SK-N-DZ (cell line): ENCODE measurements at places on chromosomes 1 and 21.

GRCh38 chr1:186960861-186961260 lies 132.1 kb downstream of the PLA2G4A start:
- no peak for DNase-seq

GRCh38 chr1:176436251-176436650 lies 26.7 kb upstream of the PAPPA2 start:
- DNase-seq: no peak

DNA sequence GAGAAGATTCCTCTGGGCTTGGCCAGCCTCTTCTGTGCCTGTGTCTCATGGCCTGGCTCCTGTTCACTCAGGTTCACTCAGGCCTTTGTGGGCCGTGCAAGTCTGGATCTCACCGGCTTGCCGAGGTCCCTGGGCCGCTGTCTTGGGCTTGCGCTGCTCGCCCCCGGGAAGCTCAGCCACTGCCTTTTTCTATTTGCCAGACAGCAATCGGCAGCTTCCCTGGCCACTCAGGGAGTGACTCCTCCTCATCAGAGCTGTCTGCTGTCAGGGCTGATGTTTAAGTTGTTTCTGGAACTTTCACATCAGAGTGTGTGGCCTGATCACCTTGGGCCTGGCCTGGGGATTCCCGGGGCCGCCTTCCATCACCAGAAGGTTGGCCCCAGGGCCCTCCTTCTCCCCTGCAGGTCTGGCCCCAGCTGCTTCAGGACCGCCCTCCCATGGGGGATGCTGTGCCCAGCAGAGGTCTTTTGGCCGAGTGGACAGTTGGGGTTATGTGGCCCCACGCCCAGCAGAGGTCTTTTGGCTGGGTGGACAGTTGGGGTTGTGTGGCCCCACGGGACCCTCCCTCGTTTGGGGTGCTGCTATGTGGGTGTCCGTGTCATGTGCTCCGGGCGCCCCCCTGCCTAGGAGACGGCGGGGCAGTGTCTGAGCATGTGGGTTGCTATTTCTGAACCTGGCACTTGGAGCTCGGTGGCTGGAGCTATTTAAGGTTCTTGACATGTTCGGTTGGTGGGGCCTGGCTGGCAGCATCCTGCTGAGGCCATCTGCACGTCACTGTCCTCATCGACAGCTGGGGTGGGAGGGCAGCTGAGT lies 12.5 kb downstream of the SLX9 start:
- DNase-seq: no peak

DNA sequence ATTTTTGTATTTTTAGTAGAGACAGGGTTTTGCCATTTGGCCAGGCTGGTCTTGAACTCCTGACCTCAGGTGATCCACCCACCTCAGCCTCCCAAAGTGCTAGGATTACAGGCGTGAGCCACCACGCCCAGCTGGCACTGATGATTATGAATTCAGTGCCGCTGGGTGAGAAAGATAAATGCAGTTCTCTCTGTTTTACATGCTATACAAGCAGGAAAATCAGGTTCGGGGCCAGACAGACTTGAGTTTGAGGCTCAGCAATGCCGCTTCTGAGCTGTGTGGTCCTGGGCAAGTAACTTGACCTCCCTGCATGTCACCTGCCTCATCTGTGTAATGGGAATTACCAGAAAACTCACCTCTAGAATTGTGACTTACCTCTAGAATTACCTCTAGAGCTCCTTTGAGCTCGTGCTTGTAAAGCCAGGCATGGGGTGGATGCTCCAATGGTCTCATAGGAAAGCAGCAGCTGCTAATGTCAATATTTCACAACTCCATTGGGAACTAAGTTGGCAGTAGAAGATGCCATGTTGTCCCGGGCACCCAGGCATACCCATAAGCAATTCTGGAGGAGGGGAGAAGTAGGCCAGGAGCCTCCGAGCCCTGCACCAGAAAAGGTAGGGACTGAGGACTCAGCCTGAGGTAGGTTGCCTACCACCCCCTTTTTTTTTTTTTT lies 119.8 kb upstream of the SLC25A33 start:
- no peak for DNase-seq

GRCh38 chr1:213418268-213419071 lies 367.4 kb downstream of the RPS6KC1 start:
- no peak for DNase-seq

DNA sequence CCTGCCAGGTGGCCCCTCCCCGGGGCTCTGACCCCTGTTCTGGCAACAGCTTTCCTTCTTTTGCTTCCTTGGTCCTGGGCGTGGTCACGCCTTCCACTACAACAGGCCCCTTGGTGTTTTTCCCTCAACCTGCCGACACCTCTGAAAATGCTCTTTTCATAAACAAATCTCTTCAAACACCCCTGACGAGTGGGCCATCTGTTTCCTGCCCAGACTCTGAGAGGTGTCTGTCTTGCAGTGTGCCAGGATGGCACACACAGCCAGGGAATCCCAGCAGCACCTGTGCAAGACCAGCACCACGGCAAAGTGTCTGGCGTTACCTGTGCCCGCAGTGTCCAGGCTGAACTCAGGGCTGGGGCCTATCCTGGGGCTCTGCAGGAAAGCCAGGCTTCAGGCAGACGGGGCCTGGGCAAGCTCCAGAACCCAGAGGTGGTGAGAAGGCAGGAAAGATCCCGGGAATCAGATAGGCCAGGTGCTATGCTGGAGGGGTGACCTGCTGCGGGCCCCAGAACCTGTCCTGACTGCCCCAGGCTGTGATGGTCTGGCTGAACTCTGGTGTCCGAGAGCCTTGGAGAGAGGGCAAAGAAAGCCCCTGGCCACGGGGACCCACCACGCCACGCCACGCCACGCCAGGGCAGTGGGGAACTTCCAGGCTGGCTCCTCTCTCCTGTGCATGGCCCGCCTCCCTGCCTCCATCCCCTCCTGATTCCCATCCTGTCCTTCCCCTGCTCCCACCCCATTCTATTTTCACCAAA lies 88.9 kb downstream of the SIK1 start:
- DNase-seq: no peak

DNA sequence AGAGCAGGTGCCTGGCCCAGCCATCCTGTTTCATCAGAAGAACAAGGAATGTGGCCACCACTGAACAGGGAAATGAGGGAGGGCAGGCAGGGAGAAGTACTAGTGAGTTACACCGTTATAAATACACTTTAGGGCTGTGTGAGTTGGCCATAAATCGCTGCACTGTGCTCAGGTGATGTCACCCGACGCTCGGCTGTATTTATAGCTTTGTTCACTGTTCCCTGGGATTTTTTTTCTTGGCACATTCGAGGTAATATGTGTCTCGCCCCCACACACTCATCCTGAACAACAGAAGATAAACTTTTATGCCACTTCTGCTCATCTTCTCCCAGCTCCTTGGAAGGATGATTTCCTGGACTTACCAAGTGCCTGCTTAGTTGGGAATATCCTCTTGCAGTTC lies 9.0 kb upstream of the KIRREL1 start:
- DNase-seq: no peak

DNA sequence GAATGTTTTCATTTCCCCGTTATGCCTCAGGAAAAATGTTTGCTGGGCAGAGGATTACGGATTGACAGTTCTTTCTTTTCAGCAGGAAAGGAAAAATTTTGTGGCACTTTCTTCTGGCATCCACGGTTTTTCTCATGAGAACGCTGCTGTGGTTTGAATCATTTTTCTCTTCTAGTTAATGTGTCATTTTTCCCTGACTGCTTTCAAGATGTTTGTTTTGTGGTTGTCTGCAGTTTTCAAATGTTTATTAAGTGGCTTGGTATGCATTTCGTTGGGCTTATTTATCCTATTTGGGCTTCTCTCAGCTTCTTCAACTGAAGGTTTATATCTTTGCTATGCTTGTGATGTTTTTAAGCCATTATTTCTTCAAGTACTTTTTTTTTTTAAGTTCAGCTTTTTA lies 359.0 kb downstream of the RGS7 start:
- DNase-seq: no peak

GRCh38 chr1:113660088-113660487 lies 99.2 kb downstream of the PHTF1 start:
- no peak for DNase-seq

DNA sequence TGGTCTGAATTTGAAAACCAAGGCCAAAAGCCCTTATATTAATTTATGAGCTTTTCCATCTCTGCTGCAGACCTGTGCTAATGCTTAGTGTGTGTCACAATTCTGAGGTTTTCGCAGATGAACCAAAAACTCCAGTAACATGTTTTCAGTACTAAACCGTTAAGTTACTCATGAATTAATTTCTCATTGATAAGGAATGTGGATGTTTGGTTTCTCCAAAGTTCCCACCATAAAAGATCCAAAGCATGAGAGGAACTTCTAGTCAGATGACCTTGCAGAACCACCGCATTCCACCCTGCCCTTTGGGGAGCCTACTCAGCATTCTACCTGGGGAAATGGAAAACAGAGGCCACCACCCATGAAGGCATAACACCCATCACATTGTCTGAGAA lies 7.5 kb upstream of the LEPR start:
- no peak for DNase-seq

- DNase-seq: no peak
Measured at GRCh38 chr1:3186526-3186921, 117.5 kb downstream of the PRDM16 start.

GRCh38 chr1:154496383-154496782 lies 5.6 kb upstream of the TDRD10 start:
- DNase-seq: no peak

DNA sequence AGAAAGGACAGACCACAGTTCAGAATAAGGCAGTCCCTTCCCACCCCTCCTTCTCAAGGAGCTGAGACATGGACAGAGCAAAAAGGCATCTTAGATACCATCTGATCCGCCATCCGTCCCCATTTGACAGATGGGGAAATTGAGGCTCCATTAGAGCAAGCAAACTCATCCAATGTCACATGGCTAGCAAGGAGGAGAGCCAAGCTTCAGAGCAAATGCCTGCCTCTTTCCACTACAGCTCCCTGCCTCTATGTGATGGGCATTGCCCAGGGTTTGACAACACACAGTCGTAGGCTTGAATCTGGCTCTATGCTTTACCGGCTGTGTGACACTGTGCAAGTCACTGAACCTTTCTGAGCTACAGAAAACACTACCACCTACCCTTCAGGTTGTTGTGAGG lies 3.9 kb downstream of the SLC30A2 start:
- DNase-seq: no peak

GRCh38 chr1:234488054-234489006 lies 9.4 kb upstream of the TARBP1 start:
- DNase-seq: no peak

DNA sequence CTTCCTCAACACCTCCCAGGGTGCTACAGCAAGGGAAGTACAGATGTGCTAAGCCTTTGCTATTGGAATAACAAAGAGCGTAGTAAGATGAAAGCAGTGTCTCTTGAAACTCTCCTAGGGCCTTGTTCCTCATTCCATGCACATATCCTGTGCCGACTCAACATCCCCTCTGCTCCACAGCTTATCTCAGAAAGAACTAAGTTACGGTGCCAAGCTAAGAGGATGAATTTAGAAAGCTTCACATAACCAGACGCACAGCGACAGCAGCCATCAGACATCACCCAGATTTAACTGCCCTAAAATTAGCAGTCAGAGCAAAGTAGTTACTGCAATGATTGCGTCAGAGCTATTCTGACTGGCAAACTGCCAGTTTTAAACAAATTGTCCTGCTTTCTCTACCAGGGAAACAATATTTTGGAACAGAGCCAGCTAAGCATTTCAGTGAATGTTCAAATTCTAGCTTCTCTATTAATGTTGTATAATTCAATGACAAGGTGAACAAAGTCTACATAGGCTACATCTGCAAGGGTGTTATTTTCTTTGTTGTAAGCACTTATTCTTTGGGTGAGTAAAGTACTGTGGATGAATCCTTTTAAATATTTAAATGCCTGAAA lies 9.5 kb downstream of the SIPA1L2 start:
- peak; percentile 52 for DNase-seq

- DNase-seq: no peak
Measured at GRCh38 chr21:15241997-15242736, 177.4 kb upstream of the NRIP1 start.

- DNase-seq: no peak
Measured at GRCh38 chr1:149997585-149998262, 12.8 kb downstream of the OTUD7B start.

GRCh38 chr1:41282679-41283317 lies 40.7 kb upstream of the SCMH1 start:
- peak; percentile 23 for DNase-seq

DNA sequence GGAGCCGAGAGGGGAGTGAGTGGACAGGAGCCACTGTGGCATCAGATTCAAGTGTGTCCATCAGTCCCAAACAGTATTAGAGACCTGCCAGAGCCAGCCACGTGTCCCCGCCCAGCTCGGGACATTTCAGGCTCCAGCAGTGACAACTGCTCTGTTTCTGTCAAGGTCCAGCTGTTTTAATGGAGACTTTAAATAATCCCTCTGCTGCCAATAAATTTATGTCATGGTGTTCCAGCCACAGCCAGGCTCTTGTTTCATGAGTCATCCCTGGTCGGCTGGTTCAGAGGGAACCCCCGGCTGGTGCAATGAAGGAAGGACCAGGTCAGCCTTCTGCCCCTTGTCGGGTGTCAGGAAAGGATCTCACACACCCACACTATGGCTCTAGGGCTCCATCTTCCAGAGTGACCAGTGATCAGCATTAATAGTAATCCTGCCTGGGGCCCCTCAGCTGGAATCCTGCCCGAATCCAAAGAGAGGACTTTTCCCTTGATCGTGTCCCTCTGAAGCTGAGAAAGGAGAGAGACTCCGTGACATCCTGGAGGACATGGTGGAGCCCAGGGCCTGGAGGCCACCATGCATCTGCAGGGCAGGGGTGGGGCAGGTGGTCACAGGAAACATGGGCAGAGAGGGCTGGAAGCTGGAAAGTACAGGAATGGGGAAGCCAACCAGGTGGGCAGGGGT lies 197.3 kb downstream of the MATN1 start:
- no peak for DNase-seq

GRCh38 chr1:28144203-28145135 lies 32.0 kb downstream of the PTAFR start:
- DNase-seq: no peak

DNA sequence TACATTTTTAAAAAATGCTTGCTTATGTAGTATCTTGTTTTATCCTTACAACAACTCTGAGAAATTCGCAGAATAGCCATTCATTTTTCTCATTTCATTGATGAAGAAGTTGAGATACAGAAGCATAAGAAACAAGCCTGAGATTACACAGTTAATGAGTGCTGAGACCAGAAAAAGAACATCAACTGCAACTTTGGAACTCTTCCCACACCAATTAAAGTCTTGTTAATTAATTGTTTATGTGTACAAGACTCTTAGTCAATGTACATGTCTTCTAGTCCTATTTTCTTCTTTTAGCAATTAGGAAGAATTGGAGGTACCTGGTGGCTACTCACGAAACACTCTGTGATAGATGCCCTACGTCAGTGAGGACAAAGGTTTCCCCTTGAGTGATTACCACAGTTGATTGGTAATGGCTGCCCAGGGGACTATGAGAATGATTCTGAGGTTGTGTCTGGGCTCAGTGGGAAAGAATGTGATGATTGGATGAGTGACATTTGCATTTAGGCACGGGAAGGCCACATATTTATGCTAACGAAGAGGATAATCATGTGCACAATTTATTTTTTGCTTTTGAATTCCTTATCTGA lies 187.4 kb upstream of the KCNK2 start:
- DNase-seq: no peak

- no peak for DNase-seq
Measured at GRCh38 chr1:175866776-175867175, 123.4 kb upstream of the TNR start.
